Smooth muscle cell of the pulmonary artery (primary cell): ENCODE measurements at places on chromosomes 5 and 9. TPM values are rescaled to one million over a fixed set of nuclear protein-coding genes. Genes with fewer than 3 reads are reported as not detected.

Gene NELFB
- 59.5 and 64.4 TPM in 2 replicates for total RNA-seq

Gene EGFLAM
- total RNA-seq, result 2.9 and 13.8 TPM in 2 replicates

Gene EIF4EBP3
- total RNA-seq, result 1.4 and 2.6 TPM in 2 replicates

Gene FST
- 175 and 189 TPM in 2 replicates for total RNA-seq

Gene PTPN3
- total RNA-seq, result 3.9 and 7.2 TPM in 2 replicates

Gene ADRA1B
- 0.26 and 0.43 TPM in 2 replicates for total RNA-seq

Gene SV2C
- total RNA-seq, result under 0.01 TPM in 1 of 2 replicates, not detected in the other

Gene BTNL9
- total RNA-seq, result not detected in 2 replicates

Gene PCDHA5
- 0.07 TPM in 2 replicates for total RNA-seq

Gene NACC2
- total RNA-seq, result 38.3 and 42.6 TPM in 2 replicates

Gene SLC45A2
- total RNA-seq, result 0.17 and 0.20 TPM in 2 replicates

Gene PCDHB12
- total RNA-seq, result 0.26 and 0.46 TPM in 2 replicates

Gene S100Z
- total RNA-seq, result not detected in 2 replicates

Gene FOXD1
- 6.8 and 12.7 TPM in 2 replicates for total RNA-seq

Gene SNCAIP
- total RNA-seq, result 0.13 and 1.2 TPM in 2 replicates

Gene ZNF169
- total RNA-seq, result 2.9 and 4.2 TPM in 2 replicates

Gene SPINK13
- not detected in 2 replicates for total RNA-seq
